ENCODE measurements at places on chromosomes 3 and 15.

DNA sequence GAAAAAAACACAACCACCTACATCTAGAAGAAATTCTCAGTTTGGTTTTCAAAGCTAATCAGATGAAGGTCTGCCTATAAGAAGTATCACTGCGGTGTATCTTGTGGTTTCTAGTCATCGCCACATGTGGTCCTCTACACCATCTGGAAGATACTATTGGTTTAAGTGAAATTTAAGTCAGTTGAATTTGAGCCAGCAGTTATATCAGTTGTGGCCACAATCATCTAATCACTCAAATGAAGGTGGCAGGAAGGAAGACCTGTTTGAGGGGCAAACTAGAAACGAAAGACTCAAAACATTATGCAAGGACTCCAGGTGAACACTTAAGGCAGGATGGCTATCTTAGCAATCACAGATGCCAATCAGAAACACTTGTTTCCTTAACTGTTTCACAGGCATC is 48.7 kb downstream of the ETV5 start:
- no peak for DNase-seq

GRCh38 chr3:37531066-37531720 is 330.5 kb upstream of the CTDSPL start:
- no peak for DNase-seq

GRCh38 chr15:67678993-67679392 is 136.5 kb downstream of the MAP2K5 start:
- DNase-seq, result no peak

- DNase-seq, result no peak
Observed at GRCh38 chr3:156311431-156311830, 191.1 kb downstream of the KCNAB1 start.

DNA sequence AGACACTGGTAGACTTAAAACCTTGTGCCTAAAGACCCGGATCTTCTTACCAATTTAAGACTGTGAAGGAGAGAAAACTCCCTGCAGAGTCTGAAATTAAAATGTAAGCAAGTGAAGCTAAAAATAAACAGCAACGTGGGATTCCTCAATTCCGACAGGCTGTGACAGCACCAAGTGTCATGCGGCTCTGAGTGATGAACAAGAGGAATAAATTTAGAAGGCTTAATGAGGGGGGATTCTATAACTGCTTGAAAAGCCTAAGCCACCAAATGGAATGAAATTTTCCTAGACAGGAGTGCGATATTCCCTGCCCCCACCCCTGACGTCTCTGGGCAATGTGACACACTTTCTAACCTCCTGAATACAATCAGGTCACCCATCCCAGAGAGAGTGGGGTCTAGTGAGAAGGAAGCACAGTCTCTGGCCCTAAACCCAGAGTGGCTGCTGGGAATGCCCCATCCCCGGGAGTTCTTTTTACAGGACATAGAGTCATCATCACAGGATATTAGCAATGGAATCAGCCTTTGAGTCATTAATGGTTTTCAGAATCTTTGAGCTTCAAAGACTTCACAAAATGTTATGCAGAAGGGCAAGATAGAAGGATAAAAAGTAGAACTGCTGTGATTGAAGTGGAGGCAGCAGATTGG is 114.3 kb downstream of the EDEM1 start:
- DNase-seq, result no peak

GRCh38 chr3:23785097-23785645 is 20.6 kb upstream of the UBE2E1 start:
- DNase-seq, result no peak

DNA sequence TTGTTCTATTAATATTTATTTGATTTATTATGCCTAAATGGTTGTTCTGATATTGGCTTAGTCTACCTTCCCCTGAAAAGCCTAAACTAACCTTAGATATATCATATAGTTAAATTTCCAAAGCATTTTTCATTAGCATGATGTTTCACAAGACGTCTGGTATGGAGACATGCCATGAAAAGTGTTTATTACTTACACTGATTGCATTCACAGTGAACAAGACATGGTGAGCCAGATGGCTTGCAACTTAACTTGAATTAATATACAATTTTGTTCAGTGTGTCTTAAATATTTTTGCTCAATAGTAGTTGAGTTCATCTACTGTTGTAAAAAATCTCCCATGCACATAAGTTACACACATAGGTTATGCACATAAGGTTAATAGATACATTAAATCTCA is 758.4 kb downstream of the NSUN3 start:
- DNase-seq, result no peak

GRCh38 chr3:101099791-101100190 is 106.6 kb upstream of the ABI3BP start:
- DNase-seq, result no peak

DNA sequence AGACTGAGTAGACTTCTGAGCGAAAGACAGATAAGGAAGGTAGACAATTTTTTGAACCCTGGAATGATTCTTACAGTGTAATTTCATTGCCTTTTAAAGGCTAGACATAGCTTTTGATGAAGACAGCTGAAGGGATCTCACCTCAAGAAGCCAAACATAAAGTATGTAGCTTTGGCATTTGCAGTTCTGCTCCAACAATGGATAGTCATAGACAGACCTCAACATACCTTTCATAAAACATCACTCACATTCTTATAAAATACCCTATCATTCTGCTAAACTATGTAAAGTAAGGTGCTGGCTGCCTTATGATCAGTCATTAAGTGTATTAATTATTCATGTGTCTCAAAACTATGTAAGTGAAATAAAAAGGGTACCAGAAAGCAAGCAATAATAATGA is 70.0 kb downstream of the UBE3A start:
- DNase-seq, result no peak

GRCh38 chr3:113063126-113063894 is 72.5 kb downstream of the GTPBP8 start:
- DNase-seq, result no peak

- DNase-seq, result no peak
Observed at GRCh38 chr3:67715971-67716370, 61.6 kb upstream of the SUCLG2 start.

DNA sequence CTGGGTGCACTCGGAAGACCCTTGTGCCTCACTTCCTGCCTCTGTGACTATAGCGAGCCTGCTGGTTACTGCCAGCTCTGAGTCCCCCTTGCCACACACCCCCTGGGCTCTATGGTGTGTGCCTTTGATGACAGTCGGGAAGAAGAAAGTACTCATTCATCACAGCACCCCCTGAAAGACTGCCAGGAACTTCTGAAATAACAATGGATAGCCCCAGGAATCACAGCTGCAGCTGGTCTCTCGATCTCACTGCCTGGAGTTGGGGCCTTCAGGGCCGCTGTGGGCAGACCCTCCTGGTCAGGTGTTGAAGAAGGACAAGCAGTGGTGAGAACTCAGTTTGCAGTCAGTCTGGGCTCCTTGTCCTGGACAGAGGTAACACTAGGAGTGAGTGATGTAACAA is 9.8 kb upstream of the RPP14 start:
- DNase-seq, result no peak

DNA sequence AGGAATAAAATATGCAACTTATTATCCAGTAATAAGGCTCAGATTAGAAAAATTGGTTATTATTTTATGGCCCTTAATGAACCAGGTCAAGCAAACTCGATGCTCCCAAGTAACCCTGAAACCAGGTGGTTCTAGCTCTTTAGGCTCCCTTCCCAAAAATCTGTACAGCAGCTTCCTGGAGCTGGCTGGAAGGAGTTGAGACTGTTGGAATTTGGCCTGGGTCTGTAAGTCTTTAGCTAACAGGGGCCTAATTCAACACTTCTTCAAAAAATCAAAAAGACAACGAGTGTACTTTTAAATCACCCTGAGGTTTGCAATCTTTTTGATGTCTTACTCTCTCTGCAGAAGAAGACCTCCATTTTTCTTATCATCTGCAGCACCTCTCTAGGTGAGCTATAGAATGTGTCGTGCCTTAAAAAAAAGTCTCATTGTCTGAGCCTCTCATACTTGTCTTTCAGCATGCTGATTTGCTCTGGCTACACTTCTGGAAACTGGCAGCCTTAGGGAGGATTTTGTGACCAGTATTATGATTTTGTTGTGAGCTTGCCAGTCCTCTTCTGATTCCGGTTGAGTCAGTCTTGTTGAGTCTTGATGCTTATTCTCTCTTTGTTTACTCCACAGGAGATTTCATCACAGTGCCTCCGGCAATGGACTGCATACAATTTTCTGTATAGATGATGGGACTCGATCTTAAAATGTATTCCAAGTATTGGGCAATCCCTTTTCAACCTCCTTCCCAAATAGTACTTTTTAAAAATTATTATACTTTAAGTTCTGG is 235.0 kb upstream of the KBTBD8 start:
- DNase-seq, result no peak

DNA sequence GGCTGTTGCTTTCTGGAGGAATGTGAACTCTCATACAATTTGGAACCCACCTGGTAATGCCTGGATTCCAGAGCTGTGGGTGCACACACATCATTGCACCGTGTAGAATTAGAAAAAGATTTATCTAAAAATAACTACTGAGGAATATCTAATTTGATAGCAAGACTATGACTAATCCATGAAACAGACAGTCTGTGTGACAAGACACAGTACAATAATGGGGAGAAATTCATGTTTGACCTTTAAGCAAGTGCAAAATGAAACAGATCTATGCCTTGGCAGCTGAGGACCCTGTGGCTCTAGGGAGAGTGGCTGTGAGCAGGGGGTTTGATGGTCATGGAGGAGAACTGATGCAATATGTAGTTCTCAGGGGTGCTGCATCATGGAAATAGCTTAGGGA is 7.9 kb upstream of the DOCK3 start:
- DNase-seq, result no peak

All from effector CD8-positive, alpha-beta T cell (primary cell).